ENCODE measurements at places on chromosomes 11 and 22. TPM values are rescaled to one million over a fixed set of nuclear protein-coding genes. Genes with fewer than 3 reads are reported as not detected.

DNA sequence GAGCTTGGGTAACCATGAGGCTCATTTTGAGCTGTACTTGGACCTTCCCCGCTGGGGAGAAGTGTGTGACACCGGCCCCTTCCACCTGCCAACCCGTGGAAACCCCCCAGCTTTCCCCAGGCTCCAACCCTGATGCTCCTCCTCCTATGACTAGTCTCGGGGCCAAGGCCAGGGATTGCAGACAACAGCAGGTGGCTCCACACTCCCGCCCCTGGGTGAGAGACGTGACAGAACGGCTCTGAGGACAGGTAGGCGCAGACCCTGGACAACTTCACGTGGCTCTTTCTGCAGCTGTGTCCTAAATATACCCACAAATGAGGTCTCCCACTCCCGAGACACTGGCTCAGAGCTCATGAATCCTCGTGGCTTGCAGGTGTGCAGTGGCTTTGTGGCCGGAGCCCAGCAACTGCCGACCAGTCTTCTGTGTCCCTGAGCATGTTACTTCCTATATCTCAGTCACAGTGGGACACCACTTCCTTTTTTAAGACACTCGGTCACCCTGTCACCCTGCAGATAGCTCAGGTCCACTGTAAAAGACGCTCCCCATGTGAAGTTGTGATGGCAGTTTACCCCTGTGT lies 55.2 kb downstream of the NECTIN1 start:
- no peak for DNase-seq

DNA sequence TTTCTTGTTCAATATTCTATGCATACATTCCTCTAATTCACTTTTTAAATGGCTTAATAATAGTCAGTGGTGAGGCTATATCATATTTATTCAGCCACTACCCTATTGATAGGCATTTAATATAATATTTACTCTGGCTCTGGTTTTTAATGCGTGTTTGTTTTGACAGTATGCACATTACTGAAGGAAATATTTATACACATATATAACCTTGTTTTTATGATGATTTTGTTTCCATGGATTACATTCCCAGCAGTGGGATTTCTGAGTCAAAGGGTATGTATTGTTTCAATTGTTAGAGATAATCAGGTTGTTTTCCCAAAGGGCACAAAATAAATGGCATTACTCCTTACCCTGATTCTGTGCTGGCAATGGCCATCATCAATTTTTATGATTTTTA lies 105.8 kb downstream of the UVRAG start:
- no peak for DNase-seq

- no peak for DNase-seq
Observed at GRCh38 chr11:59769111-59769510, 13.9 kb downstream of the STX3 start.

GRCh38 chr11:111878385-111878848 lies 548 bp downstream of the FDXACB1 start:
- DNase-seq, result no peak

- no peak for DNase-seq
Observed at GRCh38 chr11:58674609-58675008, 52.1 kb downstream of the CNTF start.

DNA sequence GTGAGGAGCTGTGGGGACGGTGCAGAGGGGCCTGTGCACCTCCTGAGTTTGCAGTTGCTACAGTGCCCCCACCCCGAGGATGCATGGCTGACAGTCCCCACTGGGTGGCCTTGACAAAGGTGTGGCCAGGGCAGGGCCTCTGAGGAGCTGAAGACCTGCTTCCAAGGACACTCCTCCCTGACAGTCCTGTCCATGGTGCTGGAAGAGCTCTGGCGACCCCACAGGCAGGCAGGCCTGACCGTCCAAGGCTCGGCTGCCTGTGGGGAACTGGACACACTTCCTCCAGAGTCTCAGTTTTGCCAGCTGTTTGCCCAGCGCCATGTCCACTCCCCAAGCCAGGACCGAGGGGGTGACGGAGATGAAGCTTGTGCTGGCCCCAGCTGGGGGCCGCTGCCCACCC lies 32.7 kb downstream of the BRSK2 start:
- DNase-seq, result no peak

- DNase-seq, result no peak
Observed at GRCh38 chr11:115557681-115558080, 53.5 kb upstream of the CADM1 start.

DNA sequence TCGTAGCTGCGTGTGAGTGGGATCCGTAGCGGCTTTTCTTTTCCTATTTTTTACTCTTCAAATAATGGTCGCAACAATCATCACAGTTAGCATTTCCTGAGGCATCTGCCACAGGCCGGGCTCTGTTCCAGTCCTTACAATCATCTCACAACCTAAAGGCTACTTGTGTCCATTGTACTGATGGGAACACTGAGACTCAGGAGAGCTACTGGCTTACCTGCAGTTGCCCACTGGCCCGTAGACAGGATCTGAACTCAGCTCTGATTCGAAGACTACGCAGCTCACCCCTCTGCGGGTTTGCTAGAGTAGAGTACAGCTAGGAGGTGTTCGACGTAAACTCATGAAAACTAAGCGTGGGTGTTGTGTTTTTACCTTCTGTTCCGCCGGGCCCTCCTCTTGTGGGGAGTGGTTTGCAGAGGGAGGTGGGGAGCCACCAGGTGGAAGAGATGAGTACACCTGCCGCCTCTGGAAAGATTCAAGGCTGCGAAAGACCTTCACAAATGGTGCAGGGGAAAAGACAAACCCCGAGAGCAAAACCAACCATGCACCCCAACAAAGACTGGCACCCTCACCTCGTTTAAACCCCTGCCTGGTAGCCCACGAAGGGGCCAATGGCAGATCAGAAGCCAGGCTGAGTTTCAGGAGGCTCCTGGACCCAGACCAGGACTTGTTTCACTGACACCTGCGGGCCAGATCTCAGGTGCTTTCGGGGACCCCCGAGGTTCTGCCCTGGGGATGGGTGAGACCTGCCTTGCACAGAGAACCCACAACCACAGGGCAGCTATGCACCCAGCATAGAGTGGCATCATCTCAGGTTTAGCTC lies 18.3 kb upstream of the RFPL3 start:
- DNase-seq, result no peak

DNA sequence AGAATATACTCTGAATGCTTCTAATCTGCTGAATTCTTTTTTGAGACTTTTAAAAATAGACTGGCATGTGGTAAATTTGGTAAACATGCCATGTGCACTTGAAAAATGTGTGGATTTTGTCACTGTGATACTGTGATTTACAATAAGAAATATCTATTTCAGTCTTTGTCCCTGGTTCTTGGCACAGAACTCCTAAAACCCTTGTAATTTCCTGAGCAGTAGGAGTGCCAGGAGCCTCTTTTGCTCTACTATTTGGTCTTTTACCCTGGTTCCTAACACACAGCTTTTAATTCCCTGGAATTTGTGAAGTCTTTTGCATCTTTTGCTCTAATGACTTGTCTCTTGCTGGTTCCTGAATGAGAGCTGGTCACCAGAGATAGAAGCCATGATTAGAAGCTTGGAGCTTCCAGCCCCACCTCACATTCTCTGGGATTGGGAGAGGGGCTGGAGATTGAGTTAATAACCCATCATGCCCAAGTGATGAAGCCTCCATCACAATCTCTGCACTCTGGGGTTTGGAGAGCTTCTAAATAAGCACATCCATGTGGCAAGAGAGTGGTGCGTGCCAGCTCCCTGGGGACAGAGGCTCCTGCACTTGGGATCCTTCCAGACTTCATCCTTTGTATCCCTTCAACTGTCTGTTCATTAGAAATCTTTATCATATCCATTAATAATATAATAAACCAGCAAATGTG lies 27.2 kb upstream of the SYT13 start:
- no peak for DNase-seq

- no peak for DNase-seq
Observed at GRCh38 chr11:74683941-74684481, 47.2 kb downstream of the CHRDL2 start.

DNA sequence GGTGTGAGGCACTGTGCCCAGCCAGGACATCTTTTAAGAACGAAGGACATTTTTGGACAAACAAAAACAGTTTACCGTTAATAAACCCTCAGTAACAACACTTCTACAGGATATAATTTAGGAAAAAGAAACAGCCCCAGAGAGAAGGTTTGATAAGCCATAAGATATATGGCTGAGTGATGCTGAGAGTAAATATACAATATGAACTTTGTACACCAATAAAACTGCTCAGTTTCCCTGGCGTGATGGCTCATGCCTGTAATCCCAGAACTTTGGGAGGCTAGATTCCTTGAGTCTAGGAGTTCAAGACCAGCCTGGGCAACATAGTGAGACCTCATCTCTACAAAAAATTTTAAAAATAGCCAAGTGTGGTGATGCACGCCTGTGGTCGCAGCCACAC lies 11.9 kb upstream of the BBS1 start:
- no peak for DNase-seq

DNA sequence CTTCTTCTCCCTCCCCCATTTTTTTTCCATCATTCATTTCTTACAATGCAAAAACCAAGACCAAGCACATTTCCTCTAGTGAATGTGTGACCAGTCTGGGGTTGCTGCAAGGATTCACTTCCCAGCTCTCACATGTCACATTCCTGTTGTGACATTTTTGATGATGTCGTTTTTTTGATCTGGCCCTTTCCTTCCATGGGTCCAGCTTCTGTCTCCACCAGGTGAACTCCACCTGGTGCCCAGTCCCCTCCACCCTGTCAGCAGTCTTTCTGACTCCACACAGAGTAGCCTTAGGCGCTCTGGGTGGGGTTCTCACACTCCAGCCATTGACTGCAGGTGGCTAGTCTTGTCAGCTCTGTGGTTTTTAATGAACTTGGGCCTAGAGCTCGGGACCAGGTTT lies 15.6 kb downstream of the PANX1 start:
- DNase-seq, result no peak

DNA sequence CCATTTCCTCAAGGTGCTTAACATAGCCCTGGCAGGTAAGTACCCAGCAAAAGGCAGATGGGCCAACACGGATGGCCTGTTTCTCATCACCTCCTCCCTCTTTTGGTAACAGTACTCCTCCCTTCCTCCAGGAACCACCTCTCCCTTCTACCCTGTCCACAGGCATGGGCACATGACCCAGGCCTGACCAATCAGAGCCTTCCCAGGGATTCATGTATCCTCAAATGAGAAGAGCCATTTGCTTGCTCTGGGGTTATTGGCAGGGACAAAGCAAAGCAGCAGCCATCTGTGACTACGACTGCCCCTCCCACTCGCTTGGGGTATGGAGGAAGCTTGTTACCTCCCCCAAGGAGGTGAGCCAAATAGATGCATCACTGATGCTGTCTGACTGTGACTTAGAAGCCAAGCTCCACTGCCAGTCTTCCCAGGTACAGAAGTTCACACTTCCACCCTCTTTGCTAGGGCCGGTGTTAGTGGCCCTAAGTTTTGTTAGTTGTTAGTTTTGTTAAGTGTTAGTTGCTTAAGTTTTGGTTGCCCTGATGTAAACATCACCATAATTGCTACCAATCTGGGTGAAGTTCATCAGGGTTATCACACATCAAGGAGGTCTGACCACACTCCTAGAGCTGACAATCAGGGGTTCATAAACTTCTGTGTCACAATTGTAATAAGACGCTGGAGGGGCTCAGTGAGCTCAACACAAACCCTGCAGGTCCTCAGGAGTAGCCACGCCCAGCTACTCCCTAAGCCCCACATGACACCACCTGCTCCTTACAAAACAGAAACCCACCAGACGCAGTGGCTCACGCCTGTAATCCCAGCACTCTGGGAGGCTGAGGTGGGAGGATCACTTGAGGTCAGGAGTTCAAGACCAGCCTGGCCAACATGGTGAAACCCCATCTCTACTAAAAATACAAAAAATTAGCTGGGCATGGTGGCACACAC lies 57.3 kb downstream of the ARFGAP3 start:
- DNase-seq, result no peak

DNA sequence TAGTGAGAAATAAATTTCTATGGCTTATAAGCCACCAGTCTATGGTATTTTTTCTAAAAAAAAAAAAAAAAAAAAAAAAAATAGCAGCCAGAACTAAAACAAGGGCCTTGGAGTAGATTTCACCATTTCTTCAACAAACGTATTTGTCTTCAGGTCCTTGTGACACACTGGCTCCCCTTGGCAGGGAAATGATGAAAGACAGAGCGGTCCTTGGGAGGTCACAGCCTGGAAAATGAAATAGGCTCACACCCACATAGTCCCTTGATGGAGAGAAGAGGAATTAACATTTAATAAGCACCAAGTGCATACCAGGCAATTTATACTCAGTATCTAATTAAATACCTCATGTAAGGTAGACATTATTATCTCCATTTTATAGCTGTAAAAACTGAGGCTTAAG lies 25.7 kb upstream of the ACER3 start:
- no peak for DNase-seq

- no peak for DNase-seq
Observed at GRCh38 chr11:132520199-132520598, 1012.1 kb downstream of the OPCML start.

GRCh38 chr11:6695377-6695776 lies 12.2 kb upstream of the MRPL17 start:
- no peak for DNase-seq

DNA sequence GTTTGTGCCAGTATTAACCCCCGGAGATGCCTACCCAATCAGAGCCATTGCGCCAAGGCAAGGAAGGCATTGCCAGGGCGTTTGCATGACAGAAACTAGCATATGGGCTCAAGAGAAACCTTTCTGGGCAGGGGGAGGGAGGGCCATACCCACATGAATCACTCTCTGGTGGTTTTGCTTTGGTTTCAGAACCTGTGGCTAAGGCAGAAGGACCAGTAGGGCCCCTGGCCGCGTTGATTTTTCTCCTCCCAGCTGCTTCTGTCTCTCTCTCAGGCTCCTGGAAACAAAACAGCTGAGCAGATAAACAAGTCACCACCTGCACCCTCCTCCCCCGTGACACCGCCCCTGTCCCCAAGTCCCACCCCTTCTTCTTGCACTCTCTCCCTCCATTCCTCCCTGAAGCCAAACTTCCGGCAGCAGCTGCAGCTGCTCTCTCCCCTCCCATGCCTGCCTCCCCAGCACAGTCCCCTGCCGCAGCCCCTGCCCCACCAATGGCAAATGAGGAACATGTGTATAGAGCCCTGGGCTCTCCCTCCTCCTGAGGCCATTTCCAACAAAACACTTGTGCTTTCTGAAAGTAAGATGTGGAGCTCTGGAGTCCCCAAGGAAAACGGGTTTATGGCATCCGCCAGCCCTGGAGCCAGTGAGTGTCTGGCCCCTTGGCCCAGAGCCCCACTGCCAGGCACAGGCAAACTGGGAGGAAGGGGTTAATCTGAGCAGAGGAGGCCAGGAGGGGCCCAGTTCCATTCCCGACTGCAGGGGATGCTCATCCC lies 39.0 kb upstream of the ADA2 start:
- DNase-seq, result peak; percentile 56

- DNase-seq, result no peak
Observed at GRCh38 chr22:45528046-45528445, 25.4 kb downstream of the FBLN1 start.

Gene SCGB1D2
- total RNA-seq, result not detected

Gene ASCL2
- total RNA-seq, result 0.55 TPM

Gene GGTLC3
- total RNA-seq, result not detected

Gene NAA40
- total RNA-seq, result 20.2 TPM

Gene NELL1
- total RNA-seq, result not detected

Gene OR56A3
- not detected for total RNA-seq

Gene ASPHD2
- total RNA-seq, result 14.2 TPM

Measured in CD8-positive, alpha-beta memory T cell (primary cell).